Heart left ventricle (tissue), 16 donors: ENCODE measurements at places on chromosomes 11 and 22. TPM values are rescaled to one million over a fixed set of nuclear protein-coding genes. Genes with fewer than 3 reads are reported as not detected.

PATL1 gene
- 24.8 TPM for total RNA-seq

C11orf42 gene
- not detected for total RNA-seq

GRCh38 chr11:123576501-123576900 lies 77.9 kb downstream of the SCN3B start:
- H3K4me1 ChIP-seq = no peaks in the 10 kb centered on the region
- DNase-seq = no peak
- no peaks in the 10 kb centered on the region for H3K27me3 ChIP-seq
- no peak overlapping the region for H3K27ac ChIP-seq
- H3K4me3 ChIP-seq = no peak overlapping the region

DNA sequence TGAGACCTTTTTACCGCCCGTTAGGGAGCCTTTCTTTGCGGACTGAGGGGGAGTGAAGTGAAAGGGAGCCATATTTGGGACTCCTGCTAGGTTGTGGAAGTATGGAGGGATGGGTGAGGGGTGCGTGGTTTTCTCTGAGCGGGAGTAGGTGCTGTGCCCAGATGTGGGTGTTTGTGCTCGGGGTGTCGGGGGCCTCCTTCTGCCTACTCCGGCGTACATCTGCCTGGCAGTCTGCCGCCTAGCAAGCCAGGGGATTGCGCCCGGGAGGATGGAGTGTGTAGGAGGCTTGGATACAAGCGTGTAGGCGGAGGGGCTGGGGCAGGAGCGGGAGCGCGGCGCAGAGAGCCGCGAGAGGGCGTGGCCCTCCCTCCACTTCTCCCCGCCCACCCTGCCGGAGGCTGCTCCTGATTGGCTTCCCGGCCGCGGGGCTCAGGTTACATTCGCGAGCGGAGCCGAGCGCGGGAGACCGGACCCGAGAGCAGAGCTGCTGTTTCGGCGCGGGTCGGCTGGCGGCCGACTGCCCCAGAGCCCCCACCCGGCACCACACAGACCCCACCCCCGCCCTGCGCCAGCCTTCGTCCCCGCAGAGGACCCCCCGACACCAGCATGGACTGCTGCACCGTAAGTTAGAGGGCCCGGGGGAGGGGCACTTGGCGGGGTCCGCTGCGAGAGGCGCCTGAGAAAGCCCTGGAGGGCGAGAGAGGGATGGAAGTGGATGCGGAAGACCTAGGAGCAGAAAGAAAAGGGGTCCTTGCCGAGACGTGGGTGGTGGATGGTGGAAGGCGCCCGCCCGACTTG lies at the start of gene NRGN:
NRGN (plus strand) TSS at position 464 of the 798 bp plus-strand sequence; CDS start at position 607, 143 bp downstream.
- no peak within 1 kb of the TSS for H3K27ac ChIP-seq
- peaks cover 11% of the 10 kb centered on the region for H3K4me1 ChIP-seq
- peak within 1 kb of the TSS; percentile 68 for H3K4me3 ChIP-seq
- DNase-seq = peak; percentile 92
- no peaks in the 10 kb centered on the region for H3K36me3 ChIP-seq

GRCh38 chr11:8812438-8812837 lies 98.6 kb upstream of the AKIP1 start:
- H3K27me3 ChIP-seq = no peaks in the 10 kb centered on the region
- H3K36me3 ChIP-seq = no peaks in the 10 kb centered on the region
- no peak for DNase-seq
- H3K4me3 ChIP-seq = no peak overlapping the region
- H3K27ac ChIP-seq = no peak overlapping the region

GRCh38 chr22:17486313-17486712 lies 77.0 kb upstream of the SLC25A18 start:
- H3K27me3 ChIP-seq = no peaks in the 10 kb centered on the region
- H3K27ac ChIP-seq = no peak overlapping the region
- H3K4me1 ChIP-seq = peaks cover 16% of the 10 kb centered on the region

GRCh38 chr11:119372260-119373058 lies 9.0 kb downstream of the USP2 start:
- no peaks in the 10 kb centered on the region for H3K36me3 ChIP-seq
- H3K4me1 ChIP-seq = peaks cover 86% of the 10 kb centered on the region
- H3K4me3 ChIP-seq = no peak overlapping the region
- no peaks in the 10 kb centered on the region for H3K27me3 ChIP-seq
- DNase-seq = no peak

- no peak for DNase-seq
- no peak overlapping the region for H3K4me3 ChIP-seq
- H3K27ac ChIP-seq = no peak overlapping the region
Measured at GRCh38 chr22:27475548-27475897, 326.0 kb downstream of the MN1 start.

DNA sequence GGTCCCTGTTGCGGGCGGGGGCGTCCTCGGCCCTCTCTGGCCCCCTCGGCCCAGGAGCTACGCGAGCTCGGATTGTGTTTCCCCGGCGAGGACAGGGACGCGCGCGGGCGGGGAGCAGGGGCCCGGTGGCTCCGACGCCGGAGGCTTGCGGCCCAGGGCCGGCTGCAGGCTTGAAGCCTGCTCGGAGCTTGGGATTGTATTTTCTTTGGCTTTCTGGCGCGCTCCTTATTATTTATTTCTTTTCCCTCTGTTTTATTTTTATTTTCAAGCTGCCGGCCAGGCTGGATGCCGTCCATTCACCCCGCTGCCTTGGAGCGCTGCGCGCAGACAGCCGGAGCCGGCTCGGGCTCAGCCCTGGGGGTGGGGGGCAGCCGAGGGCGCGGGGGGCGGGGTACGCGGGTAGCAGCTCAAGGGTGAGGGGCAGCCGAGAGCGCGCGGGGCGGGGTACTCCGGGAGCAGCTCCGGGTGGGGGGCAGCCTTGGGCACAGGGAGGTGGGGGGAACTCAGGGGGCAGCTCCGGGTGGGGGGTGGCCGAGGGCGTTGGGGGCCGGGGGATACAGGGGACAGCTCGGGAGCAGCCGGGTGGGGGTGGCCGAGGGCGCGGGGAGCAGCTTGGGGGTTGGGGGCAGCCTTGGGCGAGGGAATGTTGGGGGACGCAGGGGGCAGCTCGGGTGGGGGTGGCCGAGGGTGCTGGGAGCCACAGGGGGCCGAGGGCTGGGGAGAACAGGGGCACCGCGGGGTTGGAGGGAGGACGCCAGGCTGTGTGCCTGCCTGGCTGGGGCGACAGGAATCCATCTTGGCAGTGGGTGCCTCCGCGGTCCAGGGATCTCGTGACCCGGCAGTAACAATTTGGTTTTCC lies 42.7 kb downstream of the KCNJ1 start:
- peak; percentile 24 for DNase-seq
- H3K4me3 ChIP-seq = no peak overlapping the region
- no peak overlapping the region for H3K27ac ChIP-seq
- H3K4me1 ChIP-seq = no peaks in the 10 kb centered on the region
- H3K36me3 ChIP-seq = no peaks in the 10 kb centered on the region

- H3K36me3 ChIP-seq = peaks cover 47% of the 10 kb centered on the region
- no peak overlapping the region for H3K27ac ChIP-seq
- H3K4me3 ChIP-seq = no peak overlapping the region
- no peaks in the 10 kb centered on the region for H3K27me3 ChIP-seq
- H3K4me1 ChIP-seq = peaks cover 5% of the 10 kb centered on the region
- DNase-seq = no peak
Measured at GRCh38 chr11:134143801-134144200, 74.9 kb downstream of the JAM3 start.

GRCh38 chr22:32650553-32651345 lies 150.8 kb upstream of the TIMP3 start:
- peaks cover 4% of the 10 kb centered on the region for H3K4me1 ChIP-seq
- no peak for DNase-seq
- H3K27me3 ChIP-seq = no peaks in the 10 kb centered on the region
- no peak overlapping the region for H3K4me3 ChIP-seq
- H3K27ac ChIP-seq = peak overlapping the region; percentile 9

DNA sequence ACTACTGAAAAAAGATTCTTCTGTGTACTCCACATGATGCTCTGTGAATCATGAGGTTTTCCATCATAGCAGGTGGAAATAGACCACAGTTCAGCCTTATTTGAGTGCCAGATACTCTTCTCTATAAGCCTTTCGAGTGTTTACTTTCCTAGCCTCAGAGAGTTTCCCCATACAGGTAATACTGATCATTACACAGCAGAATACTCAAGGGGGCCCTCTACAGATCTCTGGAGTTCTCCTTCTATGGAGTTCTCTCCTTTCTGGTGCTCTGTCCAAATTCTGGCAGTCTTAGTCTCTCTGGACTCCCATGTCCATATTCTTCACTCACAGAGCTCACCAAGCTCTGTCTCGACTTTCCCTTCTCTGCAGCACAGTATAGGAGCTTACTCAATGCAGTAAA lies 175.7 kb upstream of the CARD18 start:
- H3K4me3 ChIP-seq = no peak overlapping the region
- no peak for DNase-seq
- no peak overlapping the region for H3K27ac ChIP-seq
- H3K36me3 ChIP-seq = no peaks in the 10 kb centered on the region
- H3K27me3 ChIP-seq = no peaks in the 10 kb centered on the region

- H3K4me3 ChIP-seq = no peak overlapping the region
- no peak for DNase-seq
- no peaks in the 10 kb centered on the region for H3K4me1 ChIP-seq
- H3K27ac ChIP-seq = no peak overlapping the region
Measured at GRCh38 chr11:111388420-111388819, 9.3 kb upstream of the POU2AF1 start.
